Urothelium cell line (cell line): ENCODE measurements at places on chromosomes 3 and 15.

DNA sequence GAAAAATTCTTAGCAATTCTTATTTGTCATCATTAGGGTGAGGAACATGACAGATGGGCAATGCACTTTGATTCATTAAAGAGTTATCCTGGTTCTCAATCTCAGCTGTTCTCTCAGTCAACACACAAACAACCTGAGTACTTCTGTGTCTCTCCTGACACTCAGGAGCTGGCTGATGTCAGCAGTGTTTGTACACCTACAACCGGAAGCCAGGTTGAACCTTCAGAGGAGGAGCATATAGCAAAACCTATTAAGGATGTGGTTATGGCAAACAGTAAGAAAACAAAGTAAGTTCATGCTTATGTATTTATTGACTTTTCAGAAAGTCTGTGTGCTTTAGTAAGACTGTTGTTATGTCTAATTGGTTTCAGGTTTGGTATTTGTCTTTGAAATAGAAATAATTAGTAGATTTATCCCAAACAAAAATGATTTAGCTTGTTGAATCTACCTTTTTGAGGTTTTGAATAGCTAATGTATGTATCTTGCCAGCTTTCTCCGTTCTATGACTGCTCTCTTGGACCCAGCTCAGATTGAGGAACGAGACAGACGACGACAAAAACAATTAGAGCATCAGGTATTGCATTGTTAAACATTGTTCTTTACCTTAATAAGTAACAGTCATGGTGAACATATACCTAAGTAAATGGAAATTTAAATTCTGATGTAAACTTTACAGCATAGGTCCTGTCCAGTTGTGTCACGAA, 36.6 kb downstream of the CCDC66 start:
- no peak for DNase-seq

DNA sequence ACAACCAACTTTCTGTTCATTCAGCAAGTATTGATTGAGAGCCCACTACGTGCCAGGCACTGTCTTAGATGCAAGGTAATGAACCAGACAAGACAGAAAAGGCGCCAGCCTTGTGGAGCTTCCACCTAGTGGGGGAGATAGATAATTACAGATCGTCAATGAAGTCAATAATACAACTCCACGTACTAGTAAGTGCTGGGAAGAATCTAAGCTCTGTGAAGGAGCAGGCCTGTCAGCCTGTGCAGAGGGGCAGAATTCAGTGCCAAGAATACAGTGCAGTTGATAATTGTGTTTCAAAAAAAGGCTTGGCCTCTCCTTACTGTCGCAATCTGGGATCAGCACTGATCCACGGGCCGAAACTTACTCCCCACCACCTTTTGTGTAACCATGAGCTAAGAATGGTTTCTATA, 186.3 kb downstream of the FEZF2 start:
- peak; percentile 31 for DNase-seq

DNA sequence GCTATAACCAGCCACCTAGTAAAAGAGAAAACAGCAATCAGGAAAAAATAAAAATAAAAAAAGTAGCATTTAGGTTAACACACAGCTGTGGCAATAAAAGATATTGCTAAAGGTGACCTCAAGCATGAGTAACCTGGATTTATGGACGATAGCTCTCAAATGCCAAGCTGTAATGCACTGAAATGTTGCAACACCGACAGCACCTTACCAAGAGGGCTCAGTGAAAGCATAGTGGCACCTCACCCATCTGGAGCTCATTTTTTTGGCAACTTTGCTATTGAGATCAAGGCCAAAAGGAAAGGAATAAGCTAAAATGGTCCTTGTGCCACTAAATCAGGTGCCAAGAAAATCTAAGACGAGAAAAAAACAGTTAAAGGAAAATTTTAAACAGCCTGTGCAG, 2.5 kb downstream of the HACD2 start:
- no peak for DNase-seq

DNA sequence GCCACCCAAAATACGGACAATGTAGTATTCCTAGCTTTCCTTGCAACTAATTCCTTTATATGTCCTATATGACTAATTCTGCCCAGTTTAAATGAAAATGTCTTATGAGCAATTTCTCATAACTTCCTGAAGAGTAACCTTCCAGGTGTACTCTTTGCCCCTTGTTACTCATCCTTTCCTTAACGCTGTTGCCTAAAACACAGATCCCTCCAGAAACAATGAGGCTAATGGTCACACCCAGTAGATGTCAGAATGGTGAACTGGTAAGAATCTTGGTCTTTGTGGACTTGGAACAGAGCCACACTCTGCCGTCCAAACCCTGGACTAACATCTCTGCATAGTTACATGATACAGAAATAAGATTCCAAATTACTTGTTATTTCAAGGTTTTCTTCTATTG, 497.9 kb downstream of the IGSF11 start:
- peak; percentile 12 for DNase-seq

DNA sequence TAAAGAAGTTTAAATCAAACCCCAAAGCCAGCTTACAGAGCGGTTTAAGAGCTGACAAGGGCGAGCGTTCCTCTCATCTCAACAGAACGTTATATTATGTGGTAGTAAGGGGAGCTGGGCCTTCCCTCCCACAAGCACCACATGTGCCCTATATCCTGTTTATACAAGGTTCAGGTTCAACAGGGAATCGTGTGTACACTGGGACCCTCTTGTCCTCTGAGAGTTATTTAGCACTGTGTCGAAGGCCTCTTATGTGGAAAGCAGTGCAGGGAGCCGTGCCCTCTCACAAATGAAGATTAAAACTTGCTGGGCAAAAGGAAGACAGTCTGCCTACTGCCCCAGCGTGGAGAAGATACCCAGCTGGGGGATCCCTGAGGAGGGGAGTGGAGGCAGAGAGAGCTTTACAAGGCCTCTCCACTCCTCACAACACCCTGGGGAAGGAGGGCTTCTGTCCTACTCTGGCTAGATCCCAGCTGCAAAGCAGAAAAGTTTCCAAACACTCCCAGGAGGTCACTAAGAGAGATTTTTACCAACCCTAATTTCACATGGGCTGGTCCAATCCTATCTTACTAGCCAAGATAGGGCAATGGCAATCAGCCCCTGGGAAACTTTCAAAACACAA, 2.9 kb downstream of the TLE3 start:
- no peak for DNase-seq

DNA sequence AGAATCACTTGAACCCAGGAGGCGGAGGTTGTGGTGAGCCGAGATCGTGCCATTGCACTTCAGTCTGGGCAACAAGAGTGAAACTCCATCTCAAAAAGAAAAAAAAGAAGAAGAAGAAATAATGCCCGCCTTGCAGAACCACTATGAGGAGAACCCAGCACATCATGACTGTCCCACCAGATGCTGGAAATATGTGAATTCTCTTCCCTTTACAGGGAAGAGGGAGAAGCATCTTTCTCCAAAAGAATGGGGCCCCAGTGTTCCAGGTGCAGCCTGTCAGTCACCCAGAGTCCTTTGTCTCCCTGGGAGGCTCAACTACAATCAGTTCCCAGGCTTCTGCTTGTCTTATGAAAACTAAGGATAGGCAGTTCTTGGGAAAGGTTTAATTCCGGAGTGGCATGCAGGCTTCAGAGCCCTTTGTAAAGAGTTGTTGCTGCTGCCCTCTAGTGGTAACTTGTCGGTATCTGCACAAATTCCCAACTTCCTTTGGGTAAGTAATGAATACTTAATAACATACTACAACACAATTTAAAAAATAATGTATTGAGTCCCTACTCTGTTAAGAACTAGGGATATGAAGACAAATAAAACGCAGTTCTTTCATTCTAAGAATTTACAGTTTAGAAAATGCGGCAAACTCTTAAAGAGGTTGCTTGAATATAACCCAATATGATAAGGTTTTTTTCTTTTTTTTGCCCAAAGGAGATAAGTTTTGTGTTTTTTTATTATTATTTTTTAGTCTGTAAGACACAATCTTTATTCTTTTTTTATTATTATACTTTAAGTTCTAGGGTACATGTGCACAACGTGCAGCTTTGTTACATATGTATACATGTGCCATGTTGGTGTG, 18.6 kb upstream of the TICRR start:
- peak; percentile 70 for DNase-seq

- DNase-seq: peak; percentile 15
Measured at GRCh38 chr3:190443257-190443656, 6.4 kb downstream of the TMEM207 start.

DNA sequence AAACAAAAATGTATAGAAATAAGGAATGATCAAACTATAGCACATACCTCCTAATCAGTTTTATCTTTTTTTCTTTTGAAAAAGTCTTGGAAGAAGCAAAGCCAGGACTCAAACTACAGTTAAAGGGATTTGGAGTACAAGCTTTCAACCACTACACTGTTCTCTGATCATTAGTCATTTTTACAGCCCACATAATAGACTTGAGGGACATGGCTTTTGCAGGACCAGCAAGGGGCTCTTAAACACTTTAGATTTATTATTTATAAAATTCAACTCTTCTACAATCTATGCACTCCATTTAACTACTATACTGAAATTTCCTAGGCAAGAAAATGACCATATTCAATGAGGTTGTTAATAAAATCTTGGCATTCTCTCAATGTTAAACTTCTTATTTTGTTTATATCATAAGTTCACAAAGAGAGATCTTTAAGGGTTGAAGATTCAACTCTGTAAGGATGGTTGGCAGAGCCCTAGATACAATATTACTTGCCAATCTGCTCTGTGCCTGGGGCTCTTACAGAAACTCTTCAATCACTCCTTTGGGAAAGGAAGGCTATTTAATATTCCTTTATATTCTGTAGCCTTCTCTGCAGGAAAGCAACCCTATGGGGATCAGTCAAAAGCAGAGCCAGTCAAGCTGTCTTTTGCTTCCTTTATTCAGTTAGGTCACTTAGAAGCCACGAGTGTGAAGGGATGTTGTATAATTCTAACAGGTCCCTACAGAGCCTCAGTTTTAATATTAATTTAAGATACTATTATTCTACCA, 557.7 kb upstream of the SGO1 start:
- DNase-seq: no peak

GRCh38 chr3:178752843-178753242, 216.6 kb downstream of the KCNMB2 start:
- no peak for DNase-seq

- no peak for DNase-seq
Measured at GRCh38 chr3:146159616-146160320, 1.2 kb downstream of the PLOD2 start.

DNA sequence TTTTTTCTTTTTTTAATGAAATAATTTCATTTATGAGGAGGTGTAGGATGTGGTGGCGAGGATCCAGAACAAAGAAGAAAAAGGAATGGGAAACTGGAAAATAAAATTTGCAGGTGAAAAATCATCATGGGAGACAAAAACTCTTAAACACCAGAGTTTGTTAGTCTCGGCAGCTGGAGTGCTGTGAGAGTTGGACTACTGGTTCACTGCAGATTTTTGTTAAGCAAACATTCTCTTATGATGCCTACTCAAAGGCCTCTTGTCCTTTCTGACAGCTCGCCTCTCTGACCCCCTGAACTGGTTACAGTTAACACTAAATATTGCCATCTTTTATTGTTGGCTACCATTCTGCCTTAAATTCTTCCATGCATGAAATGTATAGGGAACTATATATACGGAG, 152.4 kb upstream of the DPH6 start:
- DNase-seq: no peak

GRCh38 chr3:196569003-196569516, 600 bp downstream of the FBXO45 start:
- peak; percentile 38 for DNase-seq

DNA sequence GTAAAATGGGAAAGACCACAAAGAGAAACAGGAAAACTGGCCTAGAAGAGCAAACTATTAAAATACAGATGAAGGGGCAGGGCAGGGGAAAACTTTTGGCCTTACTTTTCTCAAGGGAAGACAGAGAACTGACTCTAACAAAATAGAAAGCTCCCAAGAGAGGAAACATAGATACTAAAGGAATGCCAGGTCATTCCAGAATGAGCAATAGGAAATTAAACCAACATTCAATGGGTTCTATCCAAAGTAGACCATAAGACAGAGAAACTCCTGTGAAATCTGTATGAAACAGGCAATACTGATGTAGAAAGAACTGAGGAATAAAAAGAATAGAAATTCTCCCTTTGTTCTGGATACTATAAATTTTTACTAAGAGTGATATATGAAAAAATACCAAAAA, 491.8 kb downstream of the MECOM start:
- no peak for DNase-seq

GRCh38 chr3:168073842-168074605, 21.7 kb downstream of the GOLIM4 start:
- DNase-seq: no peak

DNA sequence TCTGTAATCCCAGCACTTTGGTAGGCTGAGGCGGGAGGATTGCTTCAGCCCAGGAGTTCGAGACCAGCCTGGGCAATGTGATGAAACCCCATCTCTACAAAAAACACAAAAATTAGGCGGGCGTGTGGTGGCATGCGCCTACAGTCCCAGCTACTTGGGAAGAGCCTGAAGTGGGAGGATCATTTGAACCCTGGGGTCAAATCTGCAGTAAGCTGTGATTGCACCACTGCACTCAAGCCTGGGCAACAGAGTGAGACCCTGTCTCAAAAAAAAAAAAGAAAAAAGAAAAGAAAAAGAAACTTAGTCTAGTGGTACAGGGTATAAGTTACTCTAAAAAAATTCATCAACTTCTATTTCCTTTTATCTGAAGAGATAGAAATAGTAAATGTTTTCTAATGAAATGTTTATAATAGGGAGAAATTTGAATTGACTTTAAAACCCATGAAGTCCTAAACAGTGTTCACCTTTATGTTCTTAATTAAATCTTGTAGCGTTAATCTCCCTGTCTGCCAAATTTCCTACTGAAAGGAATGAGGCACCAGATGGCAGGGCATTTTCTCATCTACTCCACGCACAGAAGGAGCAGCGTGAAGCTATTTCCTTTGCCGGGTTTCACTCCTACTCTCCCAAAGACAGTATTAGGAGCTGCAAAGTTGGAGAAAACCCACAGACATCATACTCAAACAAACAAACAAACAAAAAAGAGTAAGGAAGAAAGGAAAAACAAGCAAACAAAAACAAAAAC, 1.9 kb downstream of the PCLAF start:
- DNase-seq: no peak

DNA sequence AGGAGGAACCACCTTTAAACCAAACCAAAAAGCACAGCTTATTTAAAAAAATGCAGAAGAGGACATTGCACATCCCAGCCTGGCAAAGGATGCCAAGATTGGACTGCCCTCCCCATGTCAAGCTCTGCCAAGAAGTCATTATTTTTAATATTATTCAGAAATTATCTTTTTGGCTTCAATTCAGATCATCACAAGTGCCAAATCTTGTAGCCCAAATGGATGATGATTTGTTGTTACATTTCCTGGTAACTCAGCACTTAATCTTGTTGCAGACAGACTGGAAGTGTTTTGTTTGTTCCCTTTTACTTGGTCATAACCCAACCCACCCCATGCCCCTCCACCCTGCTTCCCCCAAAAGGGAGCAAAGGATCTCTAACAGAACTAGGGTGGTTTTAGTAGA, 28.1 kb upstream of the LXN start:
- no peak for DNase-seq
